ENCODE measurements at places on chromosomes 12 and 14.

- DNase-seq: peak; percentile 12
Measured at GRCh38 chr14:57388067-57388466, 2.3 kb upstream of the NAA30 start.

- DNase-seq: no peak
Measured at GRCh38 chr12:24361877-24362580, 412.6 kb upstream of the SOX5 start.

- DNase-seq: no peak
Measured at GRCh38 chr14:67228325-67228984, 12.8 kb upstream of the PALS1 start.

- DNase-seq: no peak
Measured at GRCh38 chr12:38761636-38762342, 143.6 kb downstream of the CPNE8 start.

- no peak for DNase-seq
Measured at GRCh38 chr12:92503971-92504593, 198.7 kb upstream of the PLEKHG7 start.

- DNase-seq: no peak
Measured at GRCh38 chr12:5587711-5588121, 155.8 kb downstream of the NTF3 start.

- DNase-seq: no peak
Measured at GRCh38 chr14:46433381-46433780, 218.2 kb downstream of the RPL10L start.

Measured in KBM-7 (cell line).